Stimulated activated naive CD4-positive, alpha-beta T cell treated with Interleukin-2 at 50 U/mL for 16 hours (primary cell): ENCODE measurements at places on chromosomes 3 and 15.

DNA sequence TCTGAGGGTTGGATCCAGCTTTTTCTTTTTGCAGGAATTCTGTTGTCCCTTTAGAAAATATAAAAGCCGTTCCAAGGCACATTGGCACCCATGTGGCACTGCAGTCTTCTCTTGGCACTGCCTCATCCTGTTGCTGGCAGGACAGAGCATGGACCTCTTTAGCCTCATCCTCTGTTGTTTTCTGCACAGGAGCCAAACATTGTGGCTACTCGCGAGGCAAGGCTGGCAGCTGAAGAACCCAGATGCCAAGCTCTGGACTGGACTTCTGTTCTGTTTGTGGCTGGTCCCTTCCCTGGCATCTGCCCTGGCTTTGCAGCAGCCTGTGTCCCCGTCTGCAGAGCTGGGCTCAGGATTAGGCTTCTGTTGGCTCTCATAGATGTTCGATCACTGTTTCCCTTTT, 224.7 kb upstream of the TBC1D5 start:
- DNase-seq = no peak

GRCh38 chr3:13288732-13289718, 131.1 kb downstream of the NUP210 start:
- no peak for DNase-seq

GRCh38 chr3:101828276-101828675, 21.0 kb upstream of the NFKBIZ start:
- DNase-seq = no peak

DNA sequence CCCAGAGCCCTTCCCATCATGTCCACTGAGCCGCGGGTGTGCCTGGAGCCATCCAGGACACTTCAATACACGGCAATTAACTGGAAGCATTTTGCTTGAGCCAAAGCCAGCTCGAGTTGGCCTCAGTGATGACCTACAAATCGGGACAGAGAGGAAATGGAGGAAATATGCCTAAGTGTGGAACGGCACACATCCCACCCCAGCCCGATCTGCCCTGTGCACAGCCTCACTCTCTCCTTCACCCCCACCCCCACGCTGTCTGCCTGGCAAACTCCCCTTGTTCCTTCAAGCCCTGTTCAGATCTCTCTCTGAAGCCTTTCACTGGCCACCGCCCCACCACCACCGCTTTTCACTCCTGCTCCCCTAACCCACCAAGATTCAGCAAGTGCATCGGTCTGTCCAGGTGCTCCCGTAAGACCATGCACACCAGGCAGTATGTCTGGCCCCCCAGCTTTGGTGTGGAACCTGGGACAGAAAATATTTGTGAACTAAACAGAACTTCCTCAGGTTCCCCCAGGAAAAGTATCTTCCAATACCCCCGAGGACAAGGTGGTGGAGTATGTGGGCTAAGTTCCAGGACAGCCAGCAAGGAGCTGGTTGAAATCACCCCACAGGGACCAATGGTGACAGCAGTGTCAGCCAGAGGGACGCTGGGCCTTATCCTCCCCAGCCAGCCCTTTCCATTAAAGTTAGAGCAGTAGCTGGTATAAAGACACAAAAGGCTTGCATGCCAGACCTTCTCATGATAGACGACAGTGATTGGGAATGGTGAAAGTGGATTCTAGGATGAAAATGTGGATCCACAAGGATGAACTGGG, 83.7 kb downstream of the VGLL4 start:
- no peak for DNase-seq

DNA sequence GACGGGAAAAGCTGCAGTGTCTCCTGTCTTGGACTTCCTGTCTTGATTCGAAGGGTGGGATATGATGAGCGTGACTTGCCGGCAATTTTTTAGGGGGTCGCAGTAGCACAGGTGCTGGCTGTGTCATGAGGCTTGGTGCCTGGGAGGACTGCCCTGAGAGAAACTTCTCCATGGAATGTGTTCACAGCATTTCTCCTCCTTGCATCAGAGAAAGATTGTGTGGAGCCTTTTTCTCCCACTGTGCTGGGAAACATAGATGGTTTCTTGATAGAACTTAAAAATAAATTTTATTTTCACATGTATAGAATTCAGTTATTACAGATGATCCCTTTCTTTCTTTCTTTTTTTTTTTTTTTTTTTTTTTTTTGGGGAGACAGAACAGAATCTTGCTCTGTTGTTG, 121.4 kb downstream of the KLHL25 start:
- no peak for DNase-seq

DNA sequence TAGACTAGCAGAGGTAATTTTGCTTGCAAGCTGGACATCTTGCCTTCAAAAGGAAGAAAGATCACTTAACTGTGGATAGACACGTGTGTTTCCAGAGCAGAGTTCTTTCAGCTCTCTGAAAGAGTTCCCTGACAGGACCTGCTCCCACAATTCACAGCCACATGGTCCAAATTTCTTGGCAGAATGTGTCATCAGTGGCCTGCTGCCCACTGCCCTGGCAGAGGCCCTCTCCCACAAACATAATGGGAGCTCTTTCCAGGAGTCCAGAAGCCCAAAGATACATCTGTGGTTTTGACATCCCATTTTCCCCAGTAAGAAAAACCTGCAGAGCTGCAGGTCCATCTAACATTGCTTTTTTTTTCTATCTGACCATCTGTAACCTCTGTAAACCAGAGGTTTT, 48.3 kb downstream of the SERPINI1 start:
- no peak for DNase-seq

GRCh38 chr3:173529062-173529711, 131.6 kb downstream of the NLGN1 start:
- DNase-seq = no peak

- DNase-seq = no peak
These were observed 45.0 kb downstream of the EEFSEC start for GRCh38 chr3:128198313-128198712.

DNA sequence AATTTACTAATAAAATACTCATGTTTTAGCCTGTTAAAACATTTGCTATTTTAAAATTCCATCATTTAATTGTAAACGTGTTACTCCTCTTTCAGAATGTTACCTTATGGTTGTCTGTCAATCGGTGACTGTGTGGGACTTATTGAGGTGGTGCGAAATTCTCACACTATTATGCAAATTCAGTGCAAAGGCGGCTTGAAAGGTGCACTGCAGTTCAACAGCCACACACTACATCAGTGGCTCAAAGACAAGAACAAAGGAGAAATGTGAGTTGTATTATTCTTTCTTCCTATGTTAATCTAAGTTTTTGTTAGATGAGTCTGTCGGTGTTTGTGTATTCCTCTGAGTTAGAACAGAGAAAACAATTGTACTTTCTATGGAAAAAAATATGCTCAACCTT, 21.7 kb downstream of the KCNMB3 start:
- DNase-seq = no peak

- DNase-seq = no peak
These were observed 409.9 kb downstream of the FHIT start for GRCh38 chr3:60841355-60841754.

GRCh38 chr3:197345390-197345789, 47.0 kb upstream of the DLG1 start:
- no peak for DNase-seq
